HepG2 (cell line): ENCODE measurements at places on chromosomes 12 and 14. TPM values are rescaled to one million over a fixed set of nuclear protein-coding genes. Genes with fewer than 3 reads are reported as not detected.

The SLCO1B1 gene
- not detected in 2 replicates for total RNA-seq

The MYH7 gene
- 0.04 TPM in 1 of 2 replicates, not detected in the other for total RNA-seq

- no peak overlapping the region for H3K4me3 ChIP-seq
- H3K4me1 ChIP-seq, result no peaks in the 10 kb centered on the region
- no peaks in the 10 kb centered on the region for H3K27me3 ChIP-seq
- H3K36me3 ChIP-seq, result no peaks in the 10 kb centered on the region
- no peak for DNase-seq
Measured at GRCh38 chr12:91990525-91990924, 155.1 kb downstream of the BTG1 start.

The HOXC6 gene
- total RNA-seq, result not detected in 2 replicates

DNA sequence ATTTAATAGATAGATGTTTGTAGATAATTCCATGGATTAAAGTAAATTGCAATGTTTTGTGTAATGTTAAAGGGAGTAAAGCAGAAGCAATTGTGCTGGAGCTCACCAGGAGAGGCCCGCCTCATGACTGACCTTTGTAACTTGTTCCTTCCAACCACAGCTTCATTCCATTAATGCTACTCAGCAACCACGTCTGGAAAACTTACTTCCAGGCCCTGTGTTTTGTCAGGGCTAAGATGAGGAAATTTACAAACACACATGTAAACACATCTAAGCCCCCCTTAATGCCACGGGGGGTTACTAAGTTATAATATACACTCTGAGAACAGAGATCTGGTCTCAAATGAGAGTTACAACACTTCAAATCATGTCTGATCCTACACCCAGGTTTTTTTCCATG, 12.4 kb downstream of the LUM start:
- H3K27ac ChIP-seq, result no peak overlapping the region
- no peaks in the 10 kb centered on the region for H3K36me3 ChIP-seq
- no peaks in the 10 kb centered on the region for H3K27me3 ChIP-seq
- no peaks in the 10 kb centered on the region for H3K4me1 ChIP-seq
- DNase-seq, result no peak
- no peak overlapping the region for H3K4me3 ChIP-seq
